ENCODE measurements at places on chromosomes 2 and 18. TPM values are rescaled to one million over a fixed set of nuclear protein-coding genes. Genes with fewer than 3 reads are reported as not detected.

The IL36A gene
- total RNA-seq: not detected

The SIGLEC15 gene
- not detected for total RNA-seq

The ARHGEF4 gene
- 7.4 TPM for total RNA-seq

The KLHL41 gene
- 0.50 TPM for total RNA-seq

The MMADHC gene
- 80.3 TPM for total RNA-seq

The MAP3K19 gene
- not detected for total RNA-seq
